ENCODE measurements at places on chromosomes 5 and 9.

DNA sequence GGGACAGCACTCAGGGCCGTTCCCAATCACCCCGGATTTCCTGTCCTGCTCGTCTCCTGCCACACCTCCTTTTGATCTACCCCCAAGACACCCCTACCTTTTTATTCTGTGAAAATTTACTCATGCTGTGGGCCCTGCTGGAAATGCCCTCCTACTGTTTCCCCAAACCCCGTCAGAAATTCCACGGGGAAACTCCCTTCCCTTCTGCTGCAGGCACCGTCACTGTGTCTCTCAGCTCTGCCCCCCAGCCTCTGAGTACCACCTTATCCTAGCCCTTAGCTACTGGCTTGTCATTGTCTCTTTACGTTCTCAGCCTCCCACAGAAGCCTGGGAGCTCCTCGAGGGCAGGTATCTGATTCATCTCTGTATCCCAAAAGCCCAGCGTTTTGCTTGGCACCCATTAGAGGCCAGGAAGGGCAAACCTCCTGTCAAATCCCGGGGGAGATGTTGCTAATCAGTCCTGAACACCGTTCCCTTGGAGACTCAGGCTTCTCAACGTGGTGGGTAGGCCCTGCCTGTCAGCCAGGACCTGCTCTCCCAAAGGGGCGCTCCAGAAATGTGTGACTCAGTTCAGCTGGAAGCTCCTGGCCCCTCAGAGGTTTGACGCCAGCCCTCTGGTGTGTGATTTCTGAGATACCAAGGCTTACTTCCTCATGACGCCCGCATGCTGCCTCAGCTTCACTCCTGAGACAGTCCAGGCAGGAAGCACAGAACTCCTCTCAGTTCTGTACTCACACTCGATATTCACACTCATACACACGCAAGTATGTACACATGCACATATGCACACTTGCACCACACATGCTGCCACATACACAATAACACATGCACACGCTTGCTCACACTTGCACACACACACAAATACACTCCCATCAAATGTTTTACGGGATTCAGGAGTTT lies 50.7 kb upstream of the GRHPR start:
- peak; percentile 49 for DNase-seq

DNA sequence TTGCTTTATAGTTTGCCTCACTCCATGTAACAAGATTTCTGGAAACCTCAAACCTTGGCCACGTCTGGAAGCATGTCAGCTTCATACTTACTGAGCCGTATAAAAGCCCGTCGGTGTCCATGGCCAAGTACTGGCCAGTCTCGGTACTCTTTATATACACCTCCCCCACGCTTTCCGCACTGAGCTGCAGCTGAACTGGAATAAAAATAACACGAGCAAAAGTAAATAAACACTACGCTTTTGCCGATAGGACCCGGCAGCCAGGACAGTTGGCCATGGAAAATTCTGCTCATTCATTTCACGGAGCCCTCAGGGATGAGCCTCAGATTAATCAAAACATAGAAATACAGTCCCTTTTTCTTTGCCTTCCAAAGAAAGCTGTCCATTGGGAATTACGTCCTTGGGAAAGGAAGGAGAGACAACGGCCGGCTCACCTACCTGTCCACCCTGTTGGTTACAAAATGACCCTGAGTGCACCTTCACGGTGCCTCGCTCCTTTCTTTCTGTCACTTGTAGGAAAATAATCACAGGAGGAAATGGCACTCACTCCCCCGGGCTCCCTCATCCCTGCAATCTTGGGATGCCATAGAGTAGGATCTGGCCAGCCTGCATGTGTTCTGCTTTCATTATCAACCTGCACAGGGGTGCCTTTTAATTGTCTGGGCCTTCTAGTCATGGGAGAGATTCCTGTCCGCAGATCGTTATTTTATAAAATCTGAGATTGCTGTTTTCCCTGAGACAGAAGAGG lies 85.1 kb downstream of the FGF1 start:
- peak; percentile 50 for DNase-seq

DNA sequence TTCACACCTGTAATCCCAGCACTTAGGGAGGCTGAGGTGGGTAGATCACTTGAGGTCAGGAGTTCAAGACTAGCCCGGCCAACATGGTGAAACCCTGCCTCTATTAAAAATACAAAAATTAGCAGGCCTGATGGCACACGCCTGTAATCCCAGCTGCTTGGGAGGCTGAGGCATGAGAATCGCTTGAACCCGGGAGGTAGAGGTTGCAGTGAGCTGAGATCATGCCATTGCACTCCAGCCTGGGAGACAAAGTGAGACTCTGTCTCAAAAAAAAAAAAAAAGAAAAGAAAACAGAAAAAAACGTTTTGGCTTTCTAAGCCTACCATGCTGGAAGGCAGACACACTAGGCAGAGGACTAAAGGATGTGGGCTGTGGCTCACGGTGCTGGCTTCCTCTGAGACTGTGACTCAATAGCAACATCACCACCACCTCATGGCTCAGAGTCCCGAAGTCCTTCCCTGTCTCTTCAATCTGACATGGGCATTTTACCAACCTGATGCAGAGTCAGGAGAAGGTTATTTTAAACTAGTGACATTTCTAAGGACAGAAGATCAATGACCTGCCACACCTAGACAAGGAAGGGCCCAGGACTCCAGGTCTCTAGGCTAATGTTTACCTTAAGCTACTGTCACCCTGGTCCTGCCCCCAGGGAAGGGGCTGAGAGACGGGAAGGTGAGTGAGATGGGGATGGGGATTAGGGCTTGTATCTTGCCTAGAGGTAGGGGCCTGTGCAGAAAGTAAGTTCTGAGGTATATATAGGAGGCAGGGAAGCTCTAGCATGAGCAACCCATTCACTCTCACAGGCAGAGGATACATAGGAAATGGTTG lies 3.7 kb downstream of the ECSCR start:
- no peak for DNase-seq

GRCh38 chr9:14238518-14238917 lies 75.4 kb downstream of the NFIB start:
- no peak for DNase-seq

GRCh38 chr9:112921549-112921948 lies 30.9 kb upstream of the SLC46A2 start:
- DNase-seq, result peak; percentile 9

DNA sequence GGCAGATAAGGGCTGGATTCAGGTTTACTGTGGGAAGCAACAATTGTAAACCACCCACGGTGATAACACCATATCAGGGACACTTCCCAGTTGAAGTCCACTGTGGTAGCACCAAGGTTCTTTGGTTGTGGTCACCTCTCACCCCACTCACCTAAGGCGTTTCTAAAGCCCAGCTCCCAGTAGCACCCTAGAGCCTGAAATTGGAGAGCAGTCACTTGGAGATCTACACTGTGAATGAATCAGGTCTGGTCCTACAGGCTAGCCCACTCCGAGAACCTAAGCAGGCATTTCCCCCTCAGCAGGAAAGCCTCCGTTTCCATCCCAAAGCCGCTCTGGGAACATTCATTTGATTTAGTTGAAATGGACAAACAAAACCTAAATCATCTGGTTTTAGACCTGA lies 191.3 kb downstream of the TTC39B start:
- DNase-seq, result no peak

- DNase-seq, result no peak
Observed at GRCh38 chr5:39273314-39273954, 54.1 kb upstream of the FYB1 start.

DNA sequence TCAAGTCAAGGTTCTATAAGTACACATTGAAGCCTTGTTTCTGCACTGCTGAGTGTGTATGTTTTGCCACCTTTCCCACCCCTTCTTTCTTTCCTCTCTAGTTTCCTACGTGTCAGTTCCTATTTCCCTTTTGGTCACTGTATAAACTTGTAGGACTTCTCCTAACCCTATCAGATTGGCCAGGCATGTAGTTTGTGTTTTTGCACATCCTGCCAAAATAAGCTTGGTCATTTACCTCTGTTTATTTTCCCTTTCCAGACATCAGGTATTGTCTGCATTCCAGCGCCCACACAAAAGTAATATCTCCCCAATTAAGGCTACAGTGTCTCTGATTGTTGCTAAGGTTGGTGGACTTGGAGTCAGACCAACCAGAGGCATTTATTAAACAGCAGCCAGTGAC lies 252.9 kb upstream of the MPDZ start:
- DNase-seq, result no peak

DNA sequence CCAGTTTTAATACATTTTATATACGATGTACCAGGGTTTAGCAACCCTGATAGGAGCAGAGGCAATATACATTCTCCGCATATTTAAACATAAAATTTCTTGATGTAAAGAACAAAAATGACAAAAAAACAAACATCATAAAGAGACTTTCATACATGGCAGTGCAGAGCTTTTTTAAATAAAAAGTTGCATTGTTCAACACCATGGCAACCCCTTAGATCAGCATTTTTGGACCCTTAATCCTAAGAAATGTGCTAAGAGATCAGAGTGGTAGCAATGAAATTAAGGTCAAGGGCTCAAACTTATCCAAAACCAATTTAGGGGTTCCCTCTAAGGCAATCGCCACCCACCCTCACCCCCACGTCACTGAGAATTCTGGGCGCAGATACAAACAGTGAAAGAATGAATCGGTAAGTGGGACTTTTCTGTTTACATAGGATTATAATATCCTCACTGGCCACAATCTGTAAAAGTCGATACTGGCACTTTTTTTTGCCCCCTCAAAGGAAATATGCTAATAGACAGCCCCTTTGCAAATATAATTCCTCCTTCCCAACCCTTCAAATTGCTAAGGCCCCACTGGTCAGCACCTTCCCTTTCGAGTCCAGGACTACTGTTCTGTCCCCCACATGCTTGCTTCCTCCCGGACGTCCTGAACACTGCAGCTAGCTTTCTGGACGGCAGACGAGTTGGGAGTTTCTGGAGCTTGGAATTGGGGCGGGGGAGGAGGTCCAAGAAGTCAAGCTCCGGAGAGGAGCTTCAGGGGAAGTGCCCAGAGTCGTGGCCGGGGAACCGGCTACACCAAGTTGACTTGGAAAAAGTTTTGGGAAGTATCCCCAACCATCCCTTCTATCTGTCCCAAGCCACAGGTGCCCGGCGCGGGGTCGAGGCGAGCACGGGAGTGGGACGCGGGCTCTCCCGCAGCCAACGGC lies 2.2 kb downstream of the GAS1 start:
- DNase-seq, result peak; percentile 17

DNA sequence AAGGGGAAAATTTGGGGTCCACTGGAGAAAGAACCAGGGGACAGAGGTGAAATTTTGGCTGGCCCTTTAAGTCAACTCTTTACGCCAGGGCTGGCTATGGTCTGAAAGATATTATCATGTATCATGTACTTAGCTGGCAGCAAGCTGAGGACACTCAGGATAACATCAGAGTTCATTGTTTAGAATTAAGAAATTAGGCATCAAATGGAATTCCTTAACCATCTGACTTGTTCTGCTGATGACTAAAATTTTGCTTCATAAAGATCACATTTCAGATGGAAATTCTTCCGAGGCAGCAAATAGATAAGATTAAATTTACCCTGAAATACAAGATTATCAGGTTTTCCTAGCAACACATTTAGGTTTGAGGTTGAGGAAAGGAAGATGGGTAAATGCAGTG lies 269.4 kb upstream of the KLF9 start:
- DNase-seq, result no peak

DNA sequence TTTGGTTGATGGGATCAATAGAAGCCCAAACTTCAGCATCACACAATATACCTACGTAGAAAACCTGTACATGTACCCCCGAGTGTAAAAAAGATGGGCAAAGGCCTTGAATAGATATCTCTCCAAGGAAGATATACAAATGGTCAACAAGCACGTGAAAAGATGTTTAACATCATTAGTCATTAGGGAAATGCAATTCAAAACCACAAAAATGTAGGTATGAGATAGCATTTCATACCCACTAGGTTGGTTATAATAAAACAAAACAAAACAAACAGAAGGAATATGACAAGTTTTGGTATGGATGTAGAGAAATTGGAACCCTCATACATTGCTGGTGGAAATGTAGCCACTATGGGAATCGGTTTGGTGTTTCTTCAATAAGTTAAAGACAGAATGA lies 33.1 kb upstream of the PPARGC1B start:
- DNase-seq, result no peak

DNA sequence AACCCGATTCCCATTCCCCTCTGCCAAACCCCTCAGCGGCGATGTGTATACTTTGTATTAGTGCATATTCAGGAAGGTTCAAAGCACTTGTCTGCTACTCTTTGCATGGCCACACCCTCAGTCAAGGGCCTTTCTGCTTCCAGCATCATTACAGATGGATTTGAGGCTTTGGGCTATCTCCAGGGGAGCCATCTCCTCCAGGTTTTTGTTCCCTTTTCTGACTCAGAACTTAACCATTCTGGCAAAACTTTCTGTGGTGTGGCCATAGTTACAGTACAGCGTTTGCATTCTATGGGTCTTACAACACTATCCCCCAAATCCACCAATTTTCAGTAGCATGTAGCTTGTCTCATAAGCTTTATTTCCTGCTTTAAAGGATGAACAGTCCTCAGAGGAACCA lies 36.0 kb upstream of the SVEP1 start:
- no peak for DNase-seq

- DNase-seq, result no peak
Observed at GRCh38 chr9:7320139-7320538, 479.4 kb downstream of the DMAC1 start.

DNA sequence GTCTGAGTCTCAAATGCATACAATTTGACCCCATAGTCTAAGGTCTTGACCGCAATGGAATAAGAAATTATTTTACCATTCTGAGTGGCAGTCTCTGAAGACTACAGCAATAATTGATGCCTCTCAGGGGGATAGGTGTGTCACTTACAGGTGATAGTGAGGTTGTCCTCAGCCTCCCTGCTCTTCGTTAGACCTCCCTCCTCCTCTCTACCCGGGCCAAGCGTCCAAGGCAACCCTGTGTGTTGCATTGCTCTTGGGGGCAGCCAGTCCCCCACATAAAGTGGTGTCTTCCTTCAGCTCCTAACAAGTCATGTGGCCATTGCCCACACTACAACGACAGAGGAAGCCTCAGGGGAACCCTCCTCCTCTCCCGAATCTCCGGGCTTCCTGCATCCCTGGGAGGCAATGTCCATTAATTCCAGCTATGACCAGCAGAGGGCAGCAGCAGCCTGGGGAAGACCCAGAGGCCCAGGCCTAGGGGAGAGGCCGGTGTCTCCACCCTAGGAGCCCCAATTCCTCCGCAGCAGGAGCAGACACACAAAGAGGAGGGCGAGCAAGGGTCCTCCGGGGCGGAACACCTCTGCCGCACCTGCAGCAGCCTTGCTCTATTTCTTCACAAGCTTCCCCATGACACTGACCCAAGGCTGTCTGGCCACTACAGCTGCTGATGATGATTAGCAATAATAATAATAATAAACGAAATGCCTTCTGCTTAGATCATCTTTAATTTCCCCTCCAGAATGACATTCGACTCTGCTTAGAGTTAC lies 134.8 kb downstream of the KCNIP1 start:
- DNase-seq, result peak; percentile 76

DNA sequence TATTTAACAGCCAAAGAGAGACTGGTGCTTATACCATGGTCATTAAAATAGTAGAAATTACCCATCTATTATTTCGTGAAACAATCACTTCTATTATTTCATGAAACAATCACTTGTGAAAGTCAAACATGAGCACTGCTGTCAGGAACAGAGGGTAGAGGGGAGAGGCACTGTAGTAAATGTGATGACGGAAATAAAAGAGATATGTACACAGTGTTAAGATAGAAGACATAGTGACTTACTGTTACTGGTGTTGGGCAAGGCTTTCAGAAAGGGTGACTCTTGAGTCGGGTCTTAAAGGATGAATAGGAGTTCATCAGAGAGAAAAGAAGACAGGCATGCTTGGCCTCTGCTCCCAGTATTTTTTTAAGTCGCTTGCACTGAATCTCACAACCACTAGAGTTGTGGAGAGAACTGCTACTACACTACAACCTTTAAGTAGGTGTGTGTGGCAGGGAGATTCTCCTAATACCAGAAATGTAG lies 162.6 kb upstream of the GNA14 start:
- no peak for DNase-seq

- no peak for DNase-seq
Observed at GRCh38 chr9:135926402-135927194, 19.3 kb upstream of the CAMSAP1 start.
